ENCODE measurements at places on chromosomes 2 and 18.

GRCh38 chr2:61196671-61197070 lies 34.7 kb downstream of the C2orf74 start:
- no peak for DNase-seq

- DNase-seq, result no peak
Measured at GRCh38 chr2:181241366-181241765, 215.8 kb upstream of the ITGA4 start.

GRCh38 chr2:47528874-47529273 lies 125.9 kb downstream of the MSH2 start:
- no peak for DNase-seq

DNA sequence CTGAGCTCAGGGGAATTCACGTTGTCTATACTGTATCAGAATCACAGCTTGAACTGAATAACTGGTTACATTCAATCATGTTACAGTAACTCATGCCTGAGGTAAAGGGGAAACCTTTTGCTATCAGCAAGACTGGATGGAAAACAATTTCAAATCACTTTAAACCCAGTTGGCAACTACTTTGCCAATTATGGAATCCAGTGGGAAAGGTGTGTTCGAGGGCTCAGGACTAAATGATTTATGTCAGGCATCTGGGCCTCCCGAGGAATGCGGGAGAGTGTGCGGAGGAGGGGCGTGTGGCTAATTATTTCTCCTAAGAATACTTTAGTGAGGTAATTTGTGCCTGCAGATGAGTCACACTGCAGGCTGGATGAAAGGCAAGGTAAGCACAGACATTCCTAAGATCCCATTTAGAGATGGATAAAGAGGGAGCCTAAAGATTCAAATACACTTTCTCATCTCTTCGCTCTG lies 100.1 kb downstream of the HRH4 start:
- no peak for DNase-seq

- DNase-seq, result no peak
Measured at GRCh38 chr2:204060841-204061240, 124.3 kb downstream of the ICOS start.

DNA sequence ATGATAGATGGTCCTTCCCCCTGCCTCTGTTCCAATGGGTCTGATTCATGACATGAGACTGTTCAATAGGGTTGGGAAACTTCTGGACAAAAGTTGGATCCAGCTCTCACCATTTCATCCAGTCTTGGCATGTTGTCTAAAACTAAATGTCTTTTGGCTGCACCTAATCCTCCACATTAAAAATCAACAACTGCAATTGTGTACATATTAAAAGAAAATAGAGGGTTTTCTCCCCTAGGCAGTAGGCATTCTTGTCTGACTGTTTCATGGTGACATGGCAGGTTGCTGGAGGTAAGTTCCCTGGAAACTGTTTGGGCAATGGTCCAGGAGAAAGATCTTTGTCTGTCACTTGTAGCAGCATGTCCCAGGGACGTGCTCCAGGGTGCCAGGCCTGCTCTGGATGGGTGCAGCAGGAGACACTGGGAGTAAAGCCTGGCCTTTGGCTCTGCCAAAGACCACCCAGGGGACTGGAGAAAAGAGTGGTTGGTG lies 135.8 kb downstream of the TCF4 start:
- DNase-seq, result no peak

DNA sequence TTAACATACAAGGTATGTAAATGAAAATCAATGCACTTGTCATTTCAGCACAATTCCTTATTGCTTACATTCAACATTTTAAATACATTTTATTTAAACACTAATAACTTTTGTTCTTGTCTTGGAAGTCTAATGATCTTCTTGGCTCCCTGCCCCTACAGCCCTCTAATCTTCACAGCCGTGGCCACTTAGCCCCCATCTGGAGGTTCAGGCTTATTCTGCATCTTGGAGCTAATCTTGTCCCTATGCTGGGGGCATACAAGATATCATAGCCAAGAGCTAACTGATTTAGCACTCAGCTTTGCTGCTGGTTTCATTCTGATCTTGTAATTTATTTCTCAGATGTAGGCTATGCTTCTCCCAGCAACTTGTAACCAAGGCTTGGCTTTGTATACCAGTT lies 140.8 kb downstream of the TMEFF2 start:
- no peak for DNase-seq

GRCh38 chr2:28552045-28552823 lies 56.4 kb downstream of the PLB1 start:
- DNase-seq, result no peak

GRCh38 chr2:240803191-240803590 lies 16.8 kb downstream of the KIF1A start:
- no peak for DNase-seq

DNA sequence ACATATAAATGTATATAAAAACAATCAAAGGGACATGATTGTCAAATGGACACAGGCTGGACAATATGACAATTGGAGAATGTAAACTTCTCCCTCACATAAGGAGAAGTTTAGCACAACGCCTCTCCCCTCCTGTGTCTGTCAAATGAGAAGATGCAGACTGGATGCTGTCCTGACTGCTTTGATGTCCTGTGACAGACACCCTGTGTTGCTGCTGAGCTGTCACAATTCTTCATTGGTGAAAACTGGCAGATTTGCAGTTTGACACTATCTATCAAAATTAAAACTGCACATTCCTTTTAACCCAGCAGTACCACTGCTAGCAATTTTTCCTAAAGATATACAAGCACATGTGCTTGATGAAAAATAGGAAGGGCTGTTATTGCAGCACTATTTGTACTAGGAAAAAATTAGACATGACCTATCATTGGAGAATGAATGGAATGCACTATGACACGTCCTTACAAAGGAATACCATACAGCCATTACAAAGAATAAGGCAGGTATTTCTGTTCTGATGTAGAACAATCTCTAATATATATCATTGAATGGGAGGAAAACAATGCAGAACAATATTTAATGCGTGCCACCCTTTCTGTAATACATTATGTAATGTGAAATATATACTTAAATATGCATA lies 12.4 kb downstream of the DPYSL5 start:
- DNase-seq, result no peak

DNA sequence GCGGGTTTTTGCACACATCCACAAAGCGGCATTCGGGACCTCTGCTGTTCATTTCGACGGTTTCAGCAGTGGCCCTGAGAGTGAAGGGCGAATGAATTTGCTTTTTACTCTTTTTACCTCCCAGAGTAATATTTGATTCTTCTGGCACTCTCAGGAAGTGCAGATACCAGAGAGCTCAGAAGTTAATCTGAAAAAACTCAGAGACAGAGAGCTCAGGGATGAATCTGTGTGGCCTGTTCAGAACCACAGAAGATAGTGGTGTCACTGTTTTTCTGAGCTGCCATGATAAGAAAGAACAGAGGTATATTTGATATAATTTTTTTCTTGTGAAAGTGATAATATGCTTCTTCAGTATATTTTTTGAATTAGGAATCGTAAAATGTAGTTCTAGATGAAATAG lies 129.3 kb downstream of the MBP start:
- DNase-seq, result no peak

DNA sequence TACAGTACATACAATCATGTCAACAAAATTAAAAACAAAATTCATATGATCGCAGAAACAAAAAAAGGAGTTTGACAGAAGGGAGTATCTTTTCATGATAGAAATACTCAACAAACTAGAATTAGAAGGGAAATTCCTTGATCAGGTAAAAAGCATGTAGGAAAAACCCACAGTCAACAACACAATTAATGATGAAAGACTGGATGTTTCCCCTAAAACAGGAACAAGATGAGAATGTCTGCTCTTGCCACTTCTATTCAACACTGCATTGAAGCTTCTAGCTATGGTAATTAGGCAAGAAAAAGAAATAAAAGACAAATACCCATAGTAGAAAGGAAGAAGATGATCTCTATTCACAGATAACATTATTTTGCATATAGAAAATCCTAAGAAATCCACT lies 87.1 kb downstream of the SRBD1 start:
- DNase-seq, result no peak

DNA sequence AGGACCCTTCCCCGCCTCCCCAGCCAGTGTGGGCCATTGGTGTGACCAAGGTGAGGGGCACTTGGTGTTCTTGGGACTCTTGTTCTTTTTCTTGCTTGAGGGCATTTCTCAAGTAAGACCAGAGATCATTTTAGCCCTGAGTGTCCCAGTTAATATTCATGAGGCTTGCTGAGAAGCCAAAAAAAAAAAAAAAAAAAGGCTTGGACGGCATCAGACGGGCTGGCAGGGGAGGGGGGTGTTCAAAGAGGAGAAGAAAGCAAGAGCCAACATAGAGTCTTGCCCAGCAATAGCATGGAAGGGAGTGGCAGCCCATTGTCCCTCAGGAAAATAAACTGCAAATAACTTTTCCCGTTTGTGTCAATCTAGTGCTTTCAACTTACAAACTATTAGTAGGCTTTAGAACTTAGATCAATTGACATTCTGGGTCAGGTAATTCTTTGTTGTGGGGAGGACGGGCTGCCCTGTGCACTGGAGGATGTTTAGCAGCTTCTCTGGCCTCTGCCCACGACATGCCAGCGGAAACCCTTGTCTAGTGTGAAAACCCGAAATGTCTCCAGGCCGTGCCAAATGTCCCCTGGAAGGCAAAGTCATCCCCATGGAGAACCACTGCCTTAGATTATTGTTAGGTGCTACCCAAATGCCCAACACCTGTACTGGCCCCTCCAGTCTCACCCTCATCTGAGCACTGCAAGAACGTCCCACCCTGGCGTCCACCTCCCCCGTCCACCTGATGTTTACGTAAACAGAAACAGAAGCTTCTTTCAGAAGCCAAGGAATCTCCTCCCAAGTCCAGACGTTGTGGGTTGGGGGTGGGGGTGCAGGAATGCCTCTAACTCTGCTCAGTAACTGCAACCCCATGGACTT lies 163.4 kb downstream of the BCL2 start:
- DNase-seq, result no peak
